ENCODE measurements at places on chromosomes 1 and 21.
A peak's percentile ranks its signal among the peaks of the same experiment; 100 is the strongest.

- no peak for DNase-seq
Observed at GRCh38 chr1:242842094-242842493, 317.6 kb upstream of the PLD5 start.

DNA sequence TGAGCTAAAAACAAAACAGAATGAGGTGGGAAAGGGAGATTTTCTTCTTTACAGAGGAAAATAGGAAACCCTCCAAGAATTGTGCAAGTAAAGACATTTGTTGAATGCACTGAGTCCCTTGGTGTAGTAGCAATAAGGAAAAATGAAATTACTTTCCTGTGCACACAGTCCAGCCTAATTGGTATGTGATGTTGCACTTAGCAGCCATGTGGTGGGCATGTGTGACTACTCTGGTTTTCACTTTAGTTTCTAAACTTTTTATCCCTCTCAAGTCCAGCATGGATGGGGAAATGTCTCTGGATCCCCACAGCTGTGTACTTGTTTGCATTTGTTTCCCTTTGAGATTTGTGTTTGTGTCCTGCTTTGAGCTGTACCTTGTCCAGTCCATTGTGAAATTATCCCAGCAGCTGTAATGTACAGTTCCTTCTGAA, 7.1 kb upstream of the AGO3 start:
- no peak for DNase-seq

- DNase-seq = no peak
Observed at GRCh38 chr1:247324923-247325322, 6.7 kb downstream of the ZNF496 start.

DNA sequence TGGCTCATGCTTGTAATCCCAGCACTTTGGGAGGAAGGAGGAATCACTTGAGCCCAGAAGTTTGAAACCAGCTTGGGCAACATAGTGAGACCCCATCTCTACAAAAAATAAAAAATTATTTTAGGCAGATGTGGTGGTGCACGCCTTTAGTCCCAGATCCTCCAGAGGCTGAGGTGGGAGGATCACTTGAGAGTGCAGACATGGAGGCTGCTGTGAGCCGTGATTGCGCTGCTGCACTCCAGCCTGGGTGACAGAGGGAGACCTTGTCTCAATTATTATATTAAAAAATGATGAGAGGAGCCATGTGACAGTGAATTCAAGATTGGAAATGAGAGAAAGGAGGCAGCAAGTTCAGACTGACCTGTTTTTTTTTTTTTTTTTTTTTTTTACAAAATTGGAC, 282.3 kb downstream of the ZP4 start:
- DNase-seq = no peak

GRCh38 chr1:240706150-240706935, 94.4 kb upstream of the GREM2 start:
- DNase-seq = no peak

DNA sequence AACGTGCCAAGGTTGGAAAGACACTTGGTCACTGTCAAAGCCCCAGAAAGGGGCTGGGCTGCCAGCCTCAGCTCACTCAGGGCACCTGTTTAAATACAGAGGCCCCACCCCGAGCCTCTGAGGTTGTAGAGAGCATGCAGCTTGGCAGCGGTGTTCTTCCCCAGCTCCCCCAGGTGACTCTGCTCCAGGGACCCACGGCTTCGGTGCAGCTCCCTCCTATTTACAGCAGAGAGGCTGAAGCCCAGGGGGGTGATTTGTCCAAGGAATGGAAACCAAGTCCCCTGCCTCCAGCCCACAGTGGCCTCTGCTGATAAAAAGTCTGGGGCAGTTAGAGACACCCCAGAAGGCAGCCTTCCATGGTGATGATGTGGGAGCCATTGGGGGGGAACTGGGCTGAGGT, 9.1 kb upstream of the C1QA start:
- no peak for DNase-seq

DNA sequence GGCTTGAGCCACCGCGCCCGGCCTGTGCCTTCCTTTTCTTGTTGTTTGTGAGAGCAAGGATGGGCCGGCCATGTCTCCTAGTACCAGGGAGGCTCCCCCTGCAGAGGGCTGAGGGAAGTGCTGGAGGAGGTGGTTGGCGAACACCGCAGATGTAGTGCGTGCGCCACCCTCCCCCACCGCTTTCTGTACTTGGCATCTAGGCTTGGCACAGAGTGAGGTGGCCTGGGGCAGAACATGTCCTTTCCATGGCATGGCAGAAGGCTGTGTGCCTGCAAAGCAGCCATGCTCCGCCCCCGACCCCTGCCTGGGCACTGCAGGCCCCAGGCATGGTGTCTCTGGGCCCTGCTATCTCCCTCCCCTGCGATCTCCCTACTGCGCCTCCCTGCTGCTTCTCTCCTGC, 30.7 kb downstream of the ALPL start:
- peak; percentile 66 for DNase-seq

DNA sequence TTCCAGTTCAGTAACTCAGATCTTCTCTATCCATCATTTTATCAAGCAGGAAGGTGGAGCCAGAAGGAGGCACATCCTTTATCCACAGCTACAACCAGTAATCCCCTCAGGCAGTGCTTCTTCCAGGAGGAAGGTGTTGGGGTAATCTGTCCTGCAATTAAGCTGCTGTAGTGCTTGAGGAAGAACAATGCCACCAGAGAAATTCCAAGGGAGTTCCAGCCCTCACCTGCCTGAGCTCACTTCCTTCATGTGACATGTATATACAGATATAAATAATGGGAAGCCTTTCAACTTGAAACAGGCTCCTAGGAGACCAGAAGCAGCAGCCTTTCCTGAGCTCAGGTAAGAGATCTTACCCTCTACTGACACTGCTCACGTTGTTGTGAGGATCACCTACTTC, 2.2 kb upstream of the IL20 start:
- DNase-seq = peak; percentile 86

Data from ELF-1 (cell line).